Endodermal cell (in vitro differentiated cells): ENCODE measurements at places on chromosomes 13 and 19. TPM values are rescaled to one million over a fixed set of nuclear protein-coding genes. Genes with fewer than 3 reads are reported as not detected.
A peak's percentile ranks its signal among the peaks of the same experiment; 100 is the strongest.

The TDRD12 gene
- total RNA-seq, result 0.84 TPM in 2 replicates

- H3K36me3 ChIP-seq, result no peaks in the 10 kb centered on the region
- H3K4me3 ChIP-seq, result no peak overlapping the region
- no peak for DNase-seq
Measured at GRCh38 chr13:106063591-106064313, 471.7 kb downstream of the EFNB2 start.

The FAM216B gene
- not detected in 2 replicates for total RNA-seq

The TRPC4 gene
- total RNA-seq, result 26.4 to 31.7 TPM (median 28.5 TPM) in 3 replicates

DNA sequence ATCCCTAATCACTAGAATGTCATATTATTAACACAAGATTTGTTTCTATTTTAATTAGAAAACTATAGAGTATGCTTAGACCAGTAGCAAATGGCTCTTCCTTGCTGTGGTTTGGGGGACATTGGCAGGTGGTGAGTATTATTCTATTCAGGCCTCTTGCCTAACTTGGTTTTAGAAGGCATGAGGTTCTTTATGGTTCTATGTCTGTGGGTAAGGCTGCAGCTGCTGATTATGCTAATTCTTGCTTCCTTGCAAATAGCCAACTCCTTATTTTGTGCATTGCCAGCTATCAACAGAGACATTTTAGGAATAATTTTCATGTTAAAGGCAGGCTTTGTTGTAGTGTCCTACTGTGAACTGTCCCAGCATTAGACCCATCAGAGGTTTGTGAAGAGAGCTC lies 1344.9 kb downstream of the UQCRFS1 start:
- no peaks in the 10 kb centered on the region for H3K4me1 ChIP-seq
- no peak overlapping the region for H3K27ac ChIP-seq
- H3K36me3 ChIP-seq, result no peaks in the 10 kb centered on the region
- DNase-seq, result no peak
- H3K4me3 ChIP-seq, result no peak overlapping the region

GRCh38 chr13:112144616-112145550 lies 77.9 kb downstream of the SOX1 start:
- H3K4me3 ChIP-seq, result no peak overlapping the region
- H3K27ac ChIP-seq, result no peak overlapping the region
- no peaks in the 10 kb centered on the region for H3K27me3 ChIP-seq

DNA sequence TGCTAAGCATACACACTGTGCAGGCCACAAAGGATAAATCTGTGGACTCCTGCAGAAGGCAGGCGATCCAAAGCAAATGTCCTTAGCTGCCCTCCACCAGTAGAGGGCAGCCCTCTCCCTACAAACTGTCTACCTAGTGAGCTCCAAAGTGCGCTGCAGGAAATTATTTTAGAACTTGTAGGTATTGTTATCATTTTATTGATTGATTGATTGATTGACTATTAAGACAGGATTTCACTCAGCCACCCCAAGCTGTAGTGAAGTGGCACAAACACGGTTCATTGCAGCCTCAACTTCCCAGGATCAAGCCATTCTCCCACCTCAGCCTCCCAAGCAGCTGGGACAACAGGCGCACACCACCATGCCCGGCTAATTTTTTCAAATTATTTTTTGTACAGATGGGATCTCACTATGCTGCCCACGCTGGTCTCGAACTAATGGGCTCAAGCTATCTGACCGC lies 37.3 kb downstream of the RNF6 start:
- no peaks in the 10 kb centered on the region for H3K4me1 ChIP-seq
- no peak overlapping the region for H3K27ac ChIP-seq
- H3K4me3 ChIP-seq, result no peak overlapping the region
- no peaks in the 10 kb centered on the region for H3K27me3 ChIP-seq
- H3K36me3 ChIP-seq, result no peaks in the 10 kb centered on the region

The JAK3 gene
- total RNA-seq, result 2.0 and 2.8 TPM in 2 replicates

The CEACAM4 gene
- total RNA-seq, result not detected in 3 replicates

DNA sequence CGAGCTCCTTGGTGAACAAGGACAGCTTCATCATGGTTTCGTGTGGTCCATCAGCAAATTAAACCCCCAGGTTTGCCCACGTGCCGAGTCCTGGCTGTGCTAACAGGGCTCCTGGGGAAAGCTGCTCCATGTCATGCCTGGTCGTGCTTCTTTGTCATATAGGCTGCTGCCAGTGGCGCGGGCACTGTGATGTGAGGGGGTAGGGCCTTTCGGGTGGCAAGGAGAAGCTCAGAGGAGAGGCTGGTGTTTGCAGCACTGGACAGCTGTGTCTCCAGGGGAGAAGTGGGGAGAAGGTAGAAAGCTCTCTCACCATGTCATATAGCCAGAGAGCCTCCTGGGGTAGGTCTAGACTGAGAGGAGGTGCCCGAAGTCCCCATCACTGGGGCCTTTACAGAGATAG lies 13.3 kb downstream of the VSTM2B start:
- peak; percentile 28 for DNase-seq
- H3K27ac ChIP-seq, result no peak overlapping the region
- H3K4me3 ChIP-seq, result no peak overlapping the region
- no peaks in the 10 kb centered on the region for H3K36me3 ChIP-seq
- H3K27me3 ChIP-seq, result peaks cover 20% of the 10 kb centered on the region

DNA sequence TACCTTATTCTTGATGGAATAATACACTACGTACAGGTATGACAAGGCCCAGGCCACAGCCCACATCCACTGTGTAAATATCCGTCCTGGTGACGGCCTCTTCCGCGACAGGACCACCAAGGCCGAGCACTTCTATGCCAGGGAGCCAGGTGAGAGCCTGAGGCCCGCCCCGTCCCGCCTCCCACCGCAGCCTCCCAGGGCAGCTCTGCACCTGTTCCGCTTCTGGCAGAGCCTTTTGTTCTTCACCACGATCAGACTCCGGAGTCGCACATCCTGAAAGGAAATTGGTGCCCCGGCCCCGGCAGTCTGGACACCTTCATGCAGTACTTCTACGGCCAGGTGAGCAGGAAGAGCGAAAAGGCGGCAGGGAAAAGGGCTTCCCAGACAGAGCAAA lies 10.6 kb upstream of the ZNF358 start:
- H3K36me3 ChIP-seq, result no peaks in the 10 kb centered on the region
- H3K4me3 ChIP-seq, result no peak overlapping the region
- H3K4me1 ChIP-seq, result no peaks in the 10 kb centered on the region

DNA sequence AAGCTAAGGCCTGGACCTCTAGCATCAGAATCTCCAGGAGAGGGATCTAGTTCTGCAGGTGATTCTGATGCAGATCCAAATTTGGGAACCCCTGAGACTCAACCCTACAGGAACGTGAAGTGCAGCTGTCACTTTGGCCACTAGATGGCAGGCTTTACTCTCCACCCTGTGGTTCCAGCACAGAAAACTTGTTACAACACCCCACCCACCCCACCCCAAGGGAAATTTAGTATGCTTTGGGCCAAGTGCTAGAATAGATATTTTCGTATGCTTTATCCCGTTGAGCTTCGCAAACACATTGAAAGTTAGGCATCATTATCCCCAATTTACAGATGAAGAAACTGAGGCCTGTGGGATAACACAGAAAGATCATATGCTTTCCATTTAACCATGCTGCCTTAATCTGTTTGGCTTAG lies 232.0 kb downstream of the B3GLCT start:
- H3K27me3 ChIP-seq, result no peaks in the 10 kb centered on the region
- H3K4me3 ChIP-seq, result no peak overlapping the region
- no peak overlapping the region for H3K27ac ChIP-seq

DNA sequence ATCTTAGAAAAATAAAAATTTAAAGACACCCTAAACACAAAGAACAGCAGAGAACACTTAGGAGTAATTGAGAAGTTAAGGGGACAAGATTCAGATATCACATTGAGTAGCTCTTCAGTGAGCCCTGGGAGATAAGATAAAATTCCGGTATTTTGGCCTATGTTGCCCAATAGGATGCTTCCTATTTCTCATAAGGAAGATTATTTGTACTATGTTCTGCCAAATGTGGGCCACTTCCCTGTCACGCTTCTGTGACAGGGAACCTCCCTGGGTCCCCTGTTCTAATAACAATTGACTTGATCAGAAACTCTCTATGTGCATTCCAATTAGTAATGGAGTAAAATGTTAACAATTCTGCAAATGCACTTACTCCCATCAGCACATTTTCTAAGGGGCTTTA lies 310.7 kb downstream of the MYO16 start:
- H3K36me3 ChIP-seq, result no peaks in the 10 kb centered on the region
- no peaks in the 10 kb centered on the region for H3K4me1 ChIP-seq
- no peak overlapping the region for H3K4me3 ChIP-seq
- H3K27me3 ChIP-seq, result no peaks in the 10 kb centered on the region
- DNase-seq, result no peak

The CAPS gene
- total RNA-seq, result 3.0 to 7.6 TPM (median 6.6 TPM) in 3 replicates

The GRK1 gene
- 1.4 and 1.7 TPM in 2 replicates for total RNA-seq

The BIVM gene
- total RNA-seq, result 9.5 and 15.0 TPM in 2 replicates

GRCh38 chr19:1837625-1838105 lies 10.6 kb downstream of the REXO1 start:
- H3K27ac ChIP-seq, result no peak overlapping the region
- H3K4me3 ChIP-seq, result no peak overlapping the region
- peaks cover 3% of the 10 kb centered on the region for H3K4me1 ChIP-seq
- peaks cover 8% of the 10 kb centered on the region for H3K36me3 ChIP-seq
- H3K27me3 ChIP-seq, result no peaks in the 10 kb centered on the region

DNA sequence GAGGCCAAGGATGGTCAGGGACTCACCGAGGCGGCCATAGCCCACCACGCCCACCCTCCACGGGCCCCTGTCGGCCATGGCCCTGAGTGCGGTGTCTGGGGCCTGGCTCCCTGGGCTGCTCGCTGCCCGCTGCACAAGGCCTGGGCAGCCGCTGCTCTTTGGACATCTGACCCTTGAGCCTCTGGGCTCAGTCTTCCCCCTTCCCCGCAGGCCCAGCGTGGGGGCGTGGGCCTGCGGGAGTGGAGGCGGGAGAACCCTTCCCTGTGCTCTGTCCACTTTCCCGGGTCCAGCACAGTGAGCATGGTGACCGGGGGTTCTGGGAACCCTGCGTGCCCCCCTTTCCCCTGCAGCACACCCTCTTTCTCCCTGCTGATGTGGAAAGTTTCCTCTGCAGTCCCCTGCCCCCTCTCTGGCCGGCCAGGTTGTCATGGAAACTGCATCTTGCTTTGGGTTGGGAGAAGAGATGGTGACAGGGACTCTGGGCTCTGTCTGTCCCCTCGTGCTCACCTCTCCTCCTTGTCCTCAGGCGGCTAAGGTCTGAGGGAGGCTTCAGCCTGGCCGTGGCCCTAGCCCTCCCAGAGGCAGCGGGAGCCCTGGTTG lies at the start of gene ASPDH:
ASPDH (minus strand) TSS at position 168 of the 600 bp plus-strand sequence; CDS start at position 78, 90 bp downstream.
- no peak within 1 kb of the TSS for H3K4me3 ChIP-seq
- no peaks in the 10 kb centered on the region for H3K4me1 ChIP-seq
- no peaks in the 10 kb centered on the region for H3K27me3 ChIP-seq

The MYPOP gene
- 18.0 to 23.1 TPM (median 19.9 TPM) in 3 replicates for total RNA-seq

DNA sequence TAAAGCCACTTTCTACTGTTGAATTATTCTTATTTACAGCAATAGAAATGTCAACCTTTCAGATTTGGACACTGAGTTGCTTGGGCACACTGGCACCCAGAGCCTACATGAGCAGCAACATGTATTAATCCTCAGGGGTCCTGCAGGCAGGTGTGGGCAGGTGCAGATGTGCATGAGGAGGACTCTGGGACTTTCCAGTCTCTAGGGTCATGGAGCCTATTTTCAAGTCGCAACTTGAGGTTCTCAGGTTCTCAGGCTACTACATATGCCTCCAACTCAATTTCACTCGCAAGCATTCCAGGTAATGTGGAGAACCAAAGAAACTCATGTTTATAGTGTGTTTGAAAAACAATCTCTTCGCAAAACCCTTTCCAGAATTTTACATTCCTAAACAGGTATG lies 73.2 kb downstream of the STARD13 start:
- H3K27me3 ChIP-seq, result no peaks in the 10 kb centered on the region
- DNase-seq, result no peak
- no peak overlapping the region for H3K4me3 ChIP-seq
- H3K36me3 ChIP-seq, result no peaks in the 10 kb centered on the region
